ENCODE measurements at places on chromosomes 1 and 21.

DNA sequence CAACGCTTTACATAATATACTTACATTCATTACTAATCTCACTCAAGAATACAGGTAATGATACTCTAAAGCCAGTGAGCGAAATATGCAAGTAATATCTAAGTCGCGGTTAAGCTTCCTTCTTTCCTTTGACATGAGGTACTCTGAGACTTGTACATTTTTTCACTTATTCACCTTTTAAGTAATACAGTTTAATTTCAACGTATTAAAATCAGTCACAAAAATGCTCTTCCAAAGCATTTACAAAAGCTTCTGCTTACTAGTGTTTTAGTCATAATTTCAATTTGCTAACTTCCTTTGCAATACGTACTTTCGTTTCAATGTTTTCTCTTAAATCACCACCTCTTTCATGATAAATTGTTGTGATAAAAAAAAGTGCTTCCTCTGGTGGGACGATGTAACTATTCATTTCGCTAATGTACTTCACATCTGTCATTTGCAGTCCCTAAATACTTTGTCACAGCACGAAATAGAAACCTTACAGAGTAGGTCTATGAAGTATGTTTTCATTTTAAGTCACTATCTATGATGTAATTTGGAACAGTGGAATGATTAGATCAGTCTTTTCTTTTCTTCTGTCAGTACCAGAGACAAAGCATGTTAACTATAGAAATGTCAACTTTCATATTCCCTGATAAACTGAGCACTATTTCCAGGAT is 34.0 kb upstream of the ADGRL4 start:
- DNase-seq = no peak

GRCh38 chr1:53141487-53142055 is 867 bp downstream of the SLC1A7 start:
- DNase-seq = no peak

DNA sequence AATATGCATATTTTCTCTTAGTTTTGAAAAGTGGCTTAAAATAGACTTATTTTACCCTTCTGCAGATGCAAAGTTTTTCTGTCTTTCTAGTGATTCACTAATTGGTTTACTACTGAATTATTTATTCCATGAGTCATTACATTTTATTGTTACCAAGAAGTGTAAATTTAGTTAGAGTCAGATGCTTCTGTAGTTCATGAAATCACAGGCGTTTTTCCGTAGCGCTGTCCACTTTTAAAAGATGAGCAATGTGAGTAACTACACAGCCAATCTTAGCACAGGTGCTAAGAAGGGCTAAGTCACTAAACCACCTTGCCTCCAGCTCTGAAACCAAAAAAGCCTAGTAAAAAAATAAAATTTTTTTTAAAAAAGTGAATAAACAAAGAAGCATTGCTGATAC is 24.7 kb downstream of the RGS13 start:
- no peak for DNase-seq

GRCh38 chr1:91806769-91807700 is 78.9 kb downstream of the TGFBR3 start:
- DNase-seq = no peak

DNA sequence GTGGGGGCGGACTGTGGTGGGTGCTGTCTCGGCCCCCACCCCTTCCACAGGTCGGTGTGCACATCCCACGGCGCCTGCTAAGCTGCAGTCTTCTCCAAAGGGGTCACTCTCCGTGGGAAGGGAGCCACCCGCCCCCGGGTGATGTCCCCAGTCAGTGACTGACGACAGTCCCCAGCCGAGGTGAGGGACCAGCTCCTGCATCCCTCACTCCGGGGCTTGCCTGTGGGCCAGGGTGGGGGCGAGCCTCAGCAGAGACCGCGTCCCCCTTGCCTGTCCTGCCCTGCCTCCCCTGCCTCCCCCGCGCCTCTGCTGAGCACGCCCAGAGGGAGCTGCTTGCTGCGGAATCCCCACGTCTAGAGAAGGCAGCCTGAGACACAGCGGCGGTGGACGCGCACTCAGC is 35.9 kb upstream of the PDE9A start:
- no peak for DNase-seq

DNA sequence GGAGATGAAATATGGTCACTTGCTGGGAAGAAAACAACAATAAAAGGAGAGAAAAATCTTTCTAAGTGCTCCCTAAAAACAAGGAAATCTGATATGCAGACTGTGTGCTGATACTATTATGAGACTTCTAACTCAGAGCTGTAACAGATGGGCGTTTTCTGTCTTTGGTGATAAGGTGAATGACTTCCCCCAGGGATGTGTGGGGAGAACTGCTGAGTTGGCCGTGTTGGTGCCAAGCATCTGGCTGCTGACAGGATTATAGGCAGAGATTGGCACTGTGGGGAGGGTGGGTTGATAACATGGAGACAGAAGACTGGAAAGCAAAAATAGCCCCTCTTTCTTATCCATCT is 438.5 kb upstream of the PLXNA2 start:
- DNase-seq = no peak

DNA sequence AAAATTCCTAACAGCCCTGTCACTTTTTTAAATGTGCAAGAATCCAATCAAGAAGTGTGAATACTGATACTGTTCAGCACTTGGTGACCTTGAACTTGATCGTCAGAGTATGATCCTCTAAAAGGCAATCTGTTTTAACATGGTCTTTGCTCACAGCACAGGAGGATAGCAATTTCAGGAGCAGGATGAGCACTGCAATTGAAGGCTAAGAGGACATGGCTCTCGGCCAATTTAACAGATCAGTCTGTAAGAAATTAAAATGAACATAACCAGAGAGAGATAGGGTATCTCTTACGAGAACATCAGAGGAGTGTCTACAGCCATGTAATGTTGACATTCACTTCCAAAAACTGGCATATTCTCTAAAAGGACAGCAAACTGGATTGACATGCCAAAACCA is 243.1 kb downstream of the LTN1 start:
- no peak for DNase-seq

- no peak for DNase-seq
These were observed 42.5 kb upstream of the DISC1 start for GRCh38 chr1:231584117-231584516.

- no peak for DNase-seq
These were observed 20.4 kb upstream of the SRSF4 start for GRCh38 chr1:29202053-29202452.

- no peak for DNase-seq
These were observed 343.4 kb downstream of the HHIPL2 start for GRCh38 chr1:222204475-222204874.

DNA sequence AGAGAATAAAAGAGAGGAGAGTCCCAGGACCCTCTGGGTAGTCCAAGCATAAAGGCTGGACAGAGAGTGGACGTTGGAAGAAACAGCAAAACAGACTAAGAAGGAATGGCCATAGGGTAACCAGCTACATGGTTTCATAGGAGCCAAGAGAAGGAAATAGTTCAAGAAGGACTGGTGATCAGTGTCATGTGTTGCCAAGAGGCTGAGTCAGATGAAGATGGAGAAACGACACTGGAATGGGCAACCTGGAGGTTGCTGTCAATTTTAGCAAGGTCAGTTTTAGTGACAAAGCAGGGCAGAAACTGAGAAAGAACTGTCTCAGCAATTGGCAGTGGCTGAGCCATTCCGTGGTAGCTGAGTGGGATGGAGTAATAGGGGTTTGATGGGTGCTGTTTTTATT is 41.4 kb downstream of the HMGB4 start:
- DNase-seq = no peak

DNA sequence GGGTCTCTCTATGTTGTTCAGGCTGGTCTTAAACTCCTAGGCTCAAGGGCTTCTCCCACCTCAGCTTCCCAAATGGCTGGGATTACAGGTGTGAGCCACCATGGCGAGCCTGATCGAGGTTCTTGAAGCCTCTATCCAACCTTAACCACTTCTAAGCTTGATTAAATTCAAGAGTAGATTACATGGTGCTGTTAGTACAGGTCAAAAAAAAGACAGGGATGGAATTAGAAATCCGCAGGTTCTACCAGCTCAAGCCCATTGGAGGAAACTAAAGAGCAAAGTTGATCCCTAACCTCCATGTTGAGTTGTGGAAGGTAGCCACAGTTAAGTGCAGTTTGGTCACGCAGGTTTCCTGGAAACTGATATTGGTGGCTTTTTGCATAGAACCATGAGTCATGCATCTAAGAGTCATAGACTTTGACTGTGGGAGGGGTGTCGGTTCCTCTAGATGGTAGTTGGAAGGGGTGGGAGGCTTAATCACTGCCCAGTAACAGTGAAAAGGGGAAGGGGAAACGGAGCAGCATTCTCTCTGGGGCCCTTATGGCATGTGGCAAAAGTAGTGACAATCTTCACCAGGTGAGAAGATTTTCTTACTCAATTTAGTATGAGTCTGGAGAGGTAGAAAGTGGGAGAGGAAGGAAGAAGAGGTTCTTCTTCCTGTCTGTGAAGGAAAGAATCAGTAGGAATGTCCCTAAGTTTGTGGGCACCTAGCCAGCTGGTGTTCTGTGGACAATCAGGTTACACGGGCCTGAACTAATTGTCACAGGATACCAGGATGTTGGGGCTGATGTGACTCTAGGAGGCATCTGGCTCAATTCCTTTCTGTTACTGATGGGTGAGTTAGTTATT is 7.0 kb downstream of the CD53 start:
- DNase-seq = no peak

- peak; percentile 68 for DNase-seq
These were observed 12.7 kb upstream of the RAB4A start for GRCh38 chr1:229258031-229258756.

Data from endothelial cell (in vitro differentiated cells).